ENCODE measurements at places on chromosomes 6 and 20.

DNA sequence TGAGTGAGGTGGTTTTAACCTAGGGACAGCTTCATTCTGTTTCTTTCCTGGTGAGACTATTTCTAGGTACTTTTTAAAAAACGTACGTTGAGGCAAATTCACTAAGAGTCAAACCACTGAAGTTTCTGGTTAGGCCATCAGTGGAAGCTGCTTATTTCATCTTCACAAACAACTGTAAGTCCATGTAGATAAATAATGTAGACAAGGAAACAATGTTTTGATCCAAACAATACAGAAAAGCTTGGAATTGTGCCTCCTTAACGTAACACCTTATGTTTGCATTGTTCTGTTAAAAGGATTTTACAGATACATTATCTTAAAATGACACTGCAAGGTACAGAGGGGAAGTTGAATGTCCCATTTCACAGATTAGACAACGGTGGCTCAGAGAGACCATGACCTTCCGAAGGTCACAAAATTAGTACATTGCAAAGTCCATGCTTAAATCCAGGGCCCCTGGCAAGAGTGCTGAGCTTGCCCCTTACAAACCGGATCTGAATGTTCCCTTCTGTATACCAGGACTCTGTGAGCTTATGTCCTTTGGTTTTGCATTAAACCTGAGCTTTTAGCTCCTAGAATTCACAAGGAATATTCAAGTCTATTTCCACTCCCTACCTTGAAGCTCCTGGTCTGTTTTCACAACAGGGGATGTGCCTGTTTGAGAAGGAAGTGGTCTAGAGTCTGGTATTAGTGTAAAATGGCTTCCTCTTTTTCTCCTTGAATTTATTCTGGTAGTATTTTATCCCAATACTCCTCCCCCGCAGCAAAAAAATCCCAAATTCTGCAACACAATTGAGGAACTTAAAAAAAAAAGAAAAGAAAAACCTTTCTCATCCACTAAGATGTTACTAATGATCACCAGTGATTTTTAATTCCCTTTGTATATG, 28.9 kb upstream of the ZNF217 start:
- DNase-seq = no peak

- no peak for DNase-seq
Measured at GRCh38 chr6:166643891-166644590, 17.0 kb upstream of the RPS6KA2 start.

DNA sequence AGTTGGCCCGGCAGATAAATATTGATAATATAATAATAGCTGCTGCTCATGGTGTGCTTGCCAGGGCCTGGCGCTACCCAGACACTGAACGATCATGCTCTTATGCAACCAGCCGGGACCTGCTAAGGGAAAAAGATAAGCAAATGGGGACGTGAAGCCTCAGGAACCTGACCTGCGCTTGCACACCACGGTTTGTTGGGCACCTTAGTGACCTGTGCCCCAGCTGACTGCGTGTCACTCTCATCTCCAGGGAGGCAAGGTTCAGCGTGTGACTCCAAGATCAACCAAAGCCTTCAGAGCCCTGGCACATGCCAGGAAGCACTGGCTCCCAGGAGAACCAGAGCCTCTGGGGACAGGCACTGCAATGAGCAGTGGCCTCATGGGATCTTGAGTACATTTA, 111.1 kb downstream of the AGPAT4 start:
- DNase-seq = no peak

DNA sequence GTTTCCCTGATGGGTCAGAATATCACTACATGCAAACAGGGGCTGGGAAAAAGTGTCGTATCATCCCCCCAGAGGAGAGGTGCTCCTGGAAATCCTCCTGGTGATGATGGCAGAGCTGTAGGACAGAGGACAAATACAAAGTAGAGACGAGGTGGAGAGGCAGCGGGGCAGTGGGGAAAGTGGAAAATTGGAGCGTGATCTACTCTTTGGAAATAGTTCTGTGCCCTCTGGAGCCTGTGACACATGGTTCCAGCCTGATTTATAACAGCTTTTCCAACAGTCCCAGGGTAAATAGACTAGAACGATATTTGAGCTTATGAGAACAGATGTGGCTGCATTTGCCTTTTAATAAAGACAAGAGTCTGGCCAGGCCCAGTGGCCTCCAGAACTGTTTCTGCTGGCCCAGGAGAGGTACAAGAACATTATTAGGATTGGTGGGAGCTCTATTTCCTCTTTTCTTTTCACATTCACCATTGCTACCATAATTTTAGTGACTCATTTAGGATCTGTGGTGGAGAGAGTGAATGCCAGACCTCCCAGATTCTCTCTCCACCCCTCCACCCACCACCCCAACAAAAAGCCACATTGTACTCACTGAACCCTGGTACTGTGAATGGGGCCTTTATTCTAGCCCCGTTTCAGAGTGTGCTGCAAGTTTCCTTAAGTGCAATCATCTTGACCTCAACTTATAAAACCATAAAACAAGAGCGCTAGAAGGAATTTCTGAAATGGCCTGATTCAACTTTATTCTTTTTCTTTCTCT, 78.3 kb downstream of the BTBD3 start:
- DNase-seq = no peak

- DNase-seq = no peak
Measured at GRCh38 chr20:54397292-54398140, 77.9 kb upstream of the DOK5 start.

- DNase-seq = no peak
Measured at GRCh38 chr6:151402228-151402627, 10.9 kb upstream of the ZBTB2 start.

DNA sequence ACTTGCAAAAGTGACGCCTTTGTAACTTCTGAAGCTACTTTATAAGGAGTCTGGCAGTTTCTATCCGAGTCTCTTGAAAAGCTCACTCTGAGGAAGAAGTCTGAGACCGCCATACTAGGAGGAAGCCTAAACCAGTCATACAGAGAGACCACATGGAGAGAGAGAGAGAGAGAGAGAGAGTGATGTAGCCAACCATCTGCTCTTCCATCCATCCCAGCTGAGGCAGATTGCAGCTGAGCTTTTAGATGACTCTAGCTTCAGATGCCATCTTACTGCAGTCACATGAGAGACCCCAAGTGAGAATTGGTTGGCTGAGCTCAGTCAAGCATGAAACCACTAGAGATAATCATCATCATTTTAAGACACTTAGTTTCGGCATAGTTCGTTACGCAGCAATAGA, 15.0 kb upstream of the DTNBP1 start:
- no peak for DNase-seq

GRCh38 chr6:130423044-130423443, 57.2 kb downstream of the TMEM200A start:
- no peak for DNase-seq

GRCh38 chr6:29943053-29943966, 978 bp downstream of the HLA-A start:
- DNase-seq = no peak

DNA sequence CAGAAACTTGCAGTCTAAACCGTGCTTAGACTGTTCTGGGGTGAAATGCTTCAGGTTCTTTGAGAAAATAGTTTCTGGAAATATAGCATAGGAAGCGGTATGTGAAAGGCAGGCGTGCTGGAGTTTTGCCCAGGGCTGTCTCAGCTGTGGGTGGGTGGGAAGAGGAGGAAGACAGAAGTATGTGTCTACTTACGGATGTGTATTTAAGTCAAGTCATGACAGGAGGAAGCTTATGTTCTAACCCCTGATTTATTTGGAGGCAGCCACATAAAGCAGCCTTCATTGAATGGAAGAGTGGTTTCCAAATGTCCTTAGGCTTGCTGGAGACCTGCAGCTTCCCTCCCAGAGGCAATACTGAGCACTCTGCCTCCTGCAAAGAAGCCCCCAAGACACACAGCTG, 345.8 kb upstream of the PRND start:
- DNase-seq = no peak

GRCh38 chr6:134421501-134421900, 103.6 kb upstream of the SGK1 start:
- DNase-seq = no peak

DNA sequence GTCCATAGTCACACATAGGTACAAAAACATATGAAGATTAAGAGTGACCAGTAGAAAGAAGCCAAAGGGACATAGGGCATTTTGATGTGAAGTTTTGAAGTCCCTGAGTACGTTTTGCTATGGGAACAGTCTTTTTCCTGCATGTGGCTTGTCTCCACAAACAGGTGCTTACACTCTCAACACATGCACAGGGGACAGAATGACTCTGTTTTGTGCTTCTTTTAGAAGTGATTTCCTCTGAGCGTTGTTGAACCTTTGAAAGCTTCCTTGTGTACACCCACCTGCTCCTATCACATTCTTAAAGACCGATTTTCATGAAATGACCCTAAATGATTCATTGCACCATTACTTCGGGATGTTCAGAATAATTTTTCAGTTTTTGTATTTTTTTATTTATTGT, 338.8 kb upstream of the CDH4 start:
- no peak for DNase-seq

DNA sequence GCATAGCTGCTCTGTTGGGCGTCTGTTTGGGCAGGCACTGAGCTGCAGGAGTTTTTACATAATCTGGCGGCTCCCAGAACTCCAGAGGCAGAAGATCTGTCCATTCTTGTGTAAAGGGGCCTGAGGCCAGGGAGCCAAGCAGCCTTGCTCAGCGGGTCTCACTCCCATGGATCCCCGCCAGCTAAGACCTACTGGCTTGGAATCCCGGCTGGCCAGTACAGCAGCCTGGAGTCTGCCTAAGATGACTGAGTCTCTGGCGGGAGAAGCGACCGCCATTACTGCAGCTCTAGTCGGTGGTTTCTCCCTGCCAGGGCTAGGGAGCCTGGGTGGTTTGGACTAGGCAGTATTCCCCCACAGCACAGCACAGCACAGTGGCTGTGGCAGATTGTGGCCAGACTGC, 268.4 kb upstream of the SYNCRIP start:
- DNase-seq = no peak

- no peak for DNase-seq
Measured at GRCh38 chr6:7633361-7633760, 43.4 kb downstream of the SNRNP48 start.

GRCh38 chr6:12572896-12573827, 143.4 kb upstream of the PHACTR1 start:
- no peak for DNase-seq

GRCh38 chr20:33000802-33001466, 3.3 kb downstream of the SUN5 start:
- DNase-seq = no peak

GRCh38 chr20:63475209-63475608, 2.8 kb upstream of the KCNQ2 start:
- DNase-seq = no peak

DNA sequence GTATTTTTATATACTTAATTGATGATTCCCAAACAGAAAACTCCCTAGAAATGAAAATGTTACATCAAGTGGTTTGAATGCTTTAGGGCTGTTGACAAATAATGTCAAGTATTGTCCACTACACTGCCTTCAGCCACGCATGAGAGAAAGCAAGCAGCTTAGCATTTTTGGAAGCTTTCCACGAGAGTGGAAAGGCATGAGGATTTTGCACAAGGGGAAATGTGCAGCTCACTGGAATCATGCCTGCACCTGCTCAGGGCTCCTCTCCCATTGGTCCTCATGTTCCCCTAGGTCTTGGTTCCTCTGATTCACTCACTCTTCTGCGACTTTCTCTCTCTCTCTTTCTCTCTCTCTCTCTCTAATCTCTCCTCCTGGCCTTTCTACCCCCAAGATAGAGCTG, 439.5 kb upstream of the CDH4 start:
- DNase-seq = no peak

- DNase-seq = no peak
Measured at GRCh38 chr20:63333241-63333836, 27.8 kb downstream of the CHRNA4 start.

- no peak for DNase-seq
Measured at GRCh38 chr20:14220986-14221385, 116.4 kb downstream of the FLRT3 start.

GRCh38 chr6:63634630-63635029, 972 bp upstream of the PHF3 start:
- DNase-seq = no peak

GRCh38 chr20:6908673-6909072, 141.2 kb downstream of the BMP2 start:
- no peak for DNase-seq

- DNase-seq = no peak
Measured at GRCh38 chr6:146550911-146551310, 7.3 kb downstream of the RAB32 start.

DNA sequence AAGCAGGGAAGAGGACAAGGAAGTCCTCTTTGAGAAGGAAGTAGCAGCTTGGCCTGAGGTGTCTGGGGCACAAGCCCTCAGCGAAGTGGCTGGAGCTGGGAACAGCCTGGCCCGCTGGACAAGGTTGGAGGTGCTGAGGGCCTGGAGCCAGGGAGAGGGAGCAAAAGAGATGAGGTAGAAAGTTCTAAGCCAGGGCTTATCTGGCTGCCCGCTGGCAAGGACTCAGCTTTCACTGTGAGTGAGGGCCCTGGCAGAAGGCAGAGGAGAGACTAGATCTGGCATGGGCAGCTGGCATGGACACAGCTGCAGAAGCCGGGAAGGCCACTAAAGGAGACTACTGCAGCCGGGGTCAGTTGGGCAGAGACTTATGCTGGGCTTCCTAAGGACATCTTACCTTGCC, 21.8 kb upstream of the PCMTD2 start:
- no peak for DNase-seq

DNA sequence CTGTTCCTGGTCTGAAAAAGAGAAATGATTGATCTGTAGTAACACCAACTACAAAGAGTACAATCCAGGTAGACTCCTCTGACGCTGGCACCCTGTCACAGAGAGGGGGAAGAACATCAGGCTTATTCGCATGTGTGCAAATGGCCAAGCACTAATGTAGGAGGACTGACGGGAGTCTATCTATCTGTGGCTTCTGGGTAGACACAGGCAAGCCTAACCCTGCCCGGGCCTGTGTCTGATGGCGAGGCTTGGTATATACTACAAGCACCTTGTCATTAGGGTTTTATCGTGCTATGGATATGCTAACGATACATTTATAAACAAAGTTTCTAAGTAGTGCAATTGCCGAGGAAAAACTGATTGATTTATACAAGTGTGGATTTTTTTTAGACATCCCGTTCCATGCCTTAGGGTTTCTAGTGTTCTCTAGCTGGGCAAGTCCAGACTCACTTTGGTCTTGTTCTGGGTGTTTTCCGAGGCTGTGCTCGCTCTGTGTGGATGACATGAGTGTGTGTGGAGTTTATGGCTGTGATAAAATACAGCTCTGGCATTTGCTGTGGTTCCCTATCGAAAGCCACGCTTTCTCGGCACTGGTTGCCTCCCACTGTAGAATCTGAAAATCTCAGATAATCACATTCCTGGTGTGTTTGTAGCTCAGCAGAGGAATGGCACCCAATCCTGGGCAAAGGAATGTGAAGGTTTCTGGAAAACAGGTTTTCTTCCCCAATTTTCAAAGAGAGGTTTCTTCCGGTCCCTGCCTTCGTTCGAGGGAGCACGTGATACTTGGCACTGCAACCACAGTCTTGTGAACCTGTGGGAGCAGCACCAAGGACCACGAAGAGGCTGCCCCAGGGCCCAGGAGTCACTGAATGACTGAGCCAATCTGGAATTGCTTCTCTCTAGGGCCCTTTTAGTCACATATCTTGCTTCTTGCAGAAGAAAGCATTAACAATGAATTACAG, 67.5 kb upstream of the EDN1 start:
- DNase-seq = no peak

GRCh38 chr6:57222743-57223077, 603 bp upstream of the RAB23 start:
- DNase-seq = peak; percentile 14
